ENCODE measurements at places on chromosomes 7 and 10. TPM values are rescaled to one million over a fixed set of nuclear protein-coding genes. Genes with fewer than 3 reads are reported as not detected.

CHST15 gene
- 20.4 TPM for total RNA-seq

PON1 gene
- total RNA-seq: not detected

IL15RA gene
- total RNA-seq: 12.5 TPM

AGAP5 gene
- total RNA-seq: 1.5 TPM

GSAP gene
- 0.47 TPM for total RNA-seq

OR2A1 gene
- not detected for total RNA-seq

PHYHIPL gene
- not detected for total RNA-seq

HK1 gene
- 104 TPM for total RNA-seq

SMKR1 gene
- total RNA-seq: not detected

PTF1A gene
- total RNA-seq: not detected

PPP2R2D gene
- total RNA-seq: 20.3 TPM

KLLN gene
- 0.23 TPM for total RNA-seq

ZNF365 gene
- 0.12 TPM for total RNA-seq

GPR37 gene
- not detected for total RNA-seq

INMT gene
- 567 TPM for total RNA-seq

RADIL gene
- 1.3 TPM for total RNA-seq

PRLHR gene
- total RNA-seq: not detected

CARD11 gene
- total RNA-seq: 0.70 TPM

AMZ1 gene
- 0.12 TPM for total RNA-seq

CRHR2 gene
- total RNA-seq: not detected

NEUROD6 gene
- not detected for total RNA-seq

RSU1 gene
- 81.7 TPM for total RNA-seq

FAM25G gene
- not detected for total RNA-seq

EGFR gene
- total RNA-seq: 27.8 TPM

TEX36 gene
- not detected for total RNA-seq

MGAM2 gene
- total RNA-seq: not detected

MEIG1 gene
- not detected for total RNA-seq

SNX8 gene
- 23.1 TPM for total RNA-seq

AP3M1 gene
- total RNA-seq: 23.3 TPM

AKR1C3 gene
- total RNA-seq: 12.3 TPM

TRIL gene
- total RNA-seq: 6.5 TPM

FKBP6 gene
- not detected for total RNA-seq

TET1 gene
- total RNA-seq: 5.4 TPM

STAMBPL1 gene
- 36.9 TPM for total RNA-seq

ASIC3 gene
- 0.47 TPM for total RNA-seq

PSD gene
- total RNA-seq: 12.1 TPM

CPN1 gene
- total RNA-seq: not detected
